ENCODE measurements at places on chromosomes 3 and 15.

- DNase-seq = no peak
Measured at GRCh38 chr3:116032176-116032575, 408.9 kb downstream of the GAP43 start.

- no peak for DNase-seq
Measured at GRCh38 chr3:138296639-138297038, 33.0 kb downstream of the NME9 start.

- DNase-seq = peak; percentile 81
Measured at GRCh38 chr3:42012935-42013690, 51.2 kb upstream of the ULK4 start.

DNA sequence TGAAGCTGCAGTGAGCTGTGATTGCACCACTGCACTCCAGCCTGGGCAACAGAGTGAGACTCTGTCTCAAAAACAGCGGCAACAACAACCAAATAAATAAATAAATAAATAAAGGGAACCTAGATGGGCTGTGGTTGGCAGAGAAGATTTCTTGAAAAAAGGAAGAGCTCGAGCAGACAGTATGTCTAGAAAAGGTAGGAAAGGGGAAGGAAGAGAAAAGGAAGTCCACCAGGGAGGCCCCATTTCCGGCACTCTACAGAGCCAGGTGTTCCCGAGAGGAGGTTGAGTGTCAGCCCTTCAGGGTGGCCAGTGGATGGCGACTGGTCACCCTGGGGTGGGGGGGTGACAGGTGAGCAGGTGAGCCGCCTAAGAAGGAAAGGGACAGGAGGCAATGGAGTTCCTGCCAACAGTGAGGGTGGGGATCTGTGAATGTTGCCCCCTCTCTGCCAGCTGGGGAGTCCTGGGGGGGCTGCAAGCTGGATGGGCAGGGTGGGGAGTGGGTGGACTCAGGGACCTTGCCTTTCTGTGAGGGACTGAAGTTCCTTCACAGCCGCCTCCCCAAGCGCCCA lies 14.8 kb downstream of the PAQR5 start:
- DNase-seq = no peak

GRCh38 chr3:147390589-147391569 lies 15.5 kb downstream of the ZIC4 start:
- DNase-seq = no peak

GRCh38 chr3:50554553-50554952 lies 13.0 kb downstream of the C3orf18 start:
- no peak for DNase-seq

DNA sequence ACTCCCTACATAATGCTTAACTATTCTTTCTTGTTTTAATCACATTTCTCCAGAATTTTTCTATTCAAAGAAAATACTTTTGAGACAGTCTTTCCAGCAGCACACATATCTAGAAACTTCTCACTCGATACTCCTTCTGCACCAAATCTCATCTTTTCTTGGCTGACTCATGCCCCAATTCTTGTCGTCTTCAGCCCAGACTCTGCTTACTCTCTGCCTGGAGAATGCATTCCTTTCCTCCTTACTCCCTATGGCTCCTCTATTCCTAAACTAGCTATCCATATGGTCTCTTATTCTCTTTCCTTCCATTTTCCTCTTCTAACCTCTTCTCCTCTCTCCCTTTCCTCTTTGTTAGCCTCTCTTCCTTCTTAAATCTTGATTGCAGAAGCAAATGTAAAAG lies 158.7 kb downstream of the GBE1 start:
- no peak for DNase-seq

GRCh38 chr15:92074101-92074500 lies 220.6 kb downstream of the SLCO3A1 start:
- DNase-seq = no peak

GRCh38 chr15:85280203-85280602 lies 100.2 kb upstream of the AKAP13 start:
- no peak for DNase-seq

GRCh38 chr3:48399387-48400172 lies 27.6 kb downstream of the FBXW12 start:
- no peak for DNase-seq

DNA sequence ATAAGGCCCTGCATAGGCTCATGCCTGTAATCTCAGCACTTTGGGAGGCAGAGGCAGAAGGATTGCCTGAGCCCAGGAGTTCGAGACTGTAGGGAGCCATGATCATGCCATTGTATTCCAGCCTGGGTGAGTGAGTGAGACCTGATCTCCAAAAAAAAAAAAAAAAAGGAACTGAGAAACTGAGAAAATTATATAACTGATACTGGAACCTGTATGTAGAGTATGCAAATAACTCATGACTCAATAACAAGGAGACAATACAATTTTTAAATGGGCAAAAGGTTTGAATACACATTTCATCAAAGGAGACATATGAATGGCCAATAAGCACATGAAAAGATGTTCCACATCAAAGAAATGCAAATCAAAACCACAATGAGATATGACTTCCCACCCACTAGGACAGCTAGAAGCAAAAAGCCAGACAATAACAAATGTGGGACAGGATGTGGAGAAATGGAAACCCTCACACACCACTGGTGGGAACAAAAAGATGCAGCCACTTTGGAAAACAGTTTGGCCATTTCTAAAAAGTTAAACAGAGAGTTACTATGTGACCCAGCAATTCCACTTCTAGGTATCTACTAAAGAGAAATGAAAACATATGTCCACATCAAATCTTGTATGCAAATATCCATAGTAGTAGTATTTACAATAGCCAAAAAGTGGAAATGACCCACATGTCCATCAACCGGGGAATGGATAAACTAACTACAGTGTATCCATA lies 70.7 kb downstream of the IQSEC1 start:
- DNase-seq = no peak

- DNase-seq = no peak
Measured at GRCh38 chr3:57816471-57817095, 60.5 kb downstream of the SLMAP start.

GRCh38 chr3:107373896-107374295 lies 3.3 kb upstream of the CCDC54 start:
- no peak for DNase-seq

GRCh38 chr3:2880218-2880756 lies 229.9 kb downstream of the IL5RA start:
- DNase-seq = no peak

DNA sequence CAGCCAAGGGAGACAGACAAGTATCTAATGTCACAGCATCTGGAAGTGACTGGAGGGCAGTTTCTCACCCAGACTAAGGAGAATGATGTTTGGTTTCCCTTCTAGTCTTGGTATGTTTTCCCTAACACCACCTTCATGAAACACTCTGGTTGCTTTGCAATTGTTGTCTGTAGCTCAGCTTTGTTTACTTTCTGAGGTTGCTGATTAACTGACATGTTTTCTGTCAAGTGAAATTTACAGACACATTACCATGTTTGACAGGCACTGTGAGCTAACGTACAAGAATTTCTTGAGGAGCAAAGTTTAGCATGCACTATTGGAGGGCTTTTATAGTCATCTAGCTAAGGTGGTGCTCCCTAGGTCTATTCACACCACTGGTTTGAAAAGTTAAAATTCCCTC lies 131.6 kb upstream of the NECTIN3 start:
- no peak for DNase-seq

GRCh38 chr15:68325726-68326125 lies 48.2 kb downstream of the FEM1B start:
- DNase-seq = no peak

DNA sequence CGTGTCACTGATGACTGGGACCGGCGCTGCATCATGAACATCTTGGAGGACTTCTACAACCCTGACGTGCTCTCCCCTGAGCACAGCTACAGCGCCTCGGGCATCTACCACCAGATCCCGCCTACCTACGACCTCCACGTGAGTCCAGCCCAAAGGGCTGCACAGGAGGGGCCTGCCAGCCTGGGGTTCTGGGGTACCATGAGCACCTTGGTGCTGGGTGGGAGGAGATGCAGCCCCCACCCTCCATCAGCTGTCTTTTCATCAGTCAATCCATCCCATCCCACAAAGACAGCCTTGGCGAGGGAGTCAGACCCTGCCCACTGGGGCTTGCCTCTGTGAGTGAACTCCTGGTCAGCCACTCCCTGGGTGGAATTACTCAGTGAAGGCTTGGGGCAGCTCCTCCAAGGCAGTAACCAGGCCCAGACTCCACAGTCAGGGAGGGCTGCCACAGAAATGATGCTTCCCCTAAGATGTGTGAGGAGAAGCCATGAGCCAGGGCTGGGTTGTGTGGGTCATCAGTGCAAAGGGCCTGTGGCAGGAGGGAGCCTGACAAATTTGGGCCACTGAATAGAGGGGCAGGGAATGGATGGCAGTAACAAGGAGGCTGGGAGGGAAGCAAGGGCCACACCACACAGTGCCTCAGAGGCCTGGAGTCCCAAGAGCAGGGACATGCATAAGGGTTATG lies 47.9 kb downstream of the SEMA3G start:
- no peak for DNase-seq

- DNase-seq = no peak
Measured at GRCh38 chr15:22866079-22866478, 27.6 kb downstream of the NIPA2 start.

DNA sequence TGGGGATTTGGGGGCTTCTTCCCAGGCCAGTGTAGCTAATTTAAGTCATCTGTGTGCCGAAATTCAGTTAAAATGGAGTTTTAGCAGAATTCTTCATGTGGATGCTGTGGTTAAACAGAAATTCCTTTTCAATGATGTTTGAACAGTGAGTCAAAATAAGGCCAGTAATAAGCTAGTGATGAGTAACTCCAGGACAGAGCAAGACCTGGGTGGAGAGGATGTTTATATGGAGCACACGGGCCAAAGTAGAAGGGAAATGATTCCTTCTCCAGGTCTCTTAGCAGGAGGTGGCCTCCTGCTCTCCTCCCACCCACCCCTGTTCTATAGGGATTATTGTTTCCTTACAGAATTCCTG lies 31.9 kb upstream of the UACA start:
- DNase-seq = peak; percentile 82

DNA sequence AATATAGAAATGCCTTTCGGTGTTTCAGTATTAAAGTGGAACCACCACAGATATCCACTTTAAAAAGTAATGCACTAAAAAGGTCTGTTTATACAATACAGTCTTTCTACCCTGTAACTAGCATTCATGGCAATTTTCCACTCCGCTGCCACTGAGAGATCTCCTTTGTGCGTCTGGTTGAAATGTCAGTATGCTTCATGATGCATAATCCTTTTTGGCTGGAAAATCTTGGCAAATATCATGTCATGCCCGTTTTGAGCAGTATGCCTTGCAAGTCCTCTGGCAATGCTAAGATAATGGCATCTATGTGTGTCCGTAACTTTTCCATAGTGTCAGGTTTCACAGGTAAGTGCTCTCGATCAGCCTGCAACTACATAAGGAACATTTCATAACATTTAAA lies 30.8 kb upstream of the ARF4 start:
- DNase-seq = no peak

- DNase-seq = no peak
Measured at GRCh38 chr15:82143390-82144385, 97.9 kb upstream of the MEX3B start.

DNA sequence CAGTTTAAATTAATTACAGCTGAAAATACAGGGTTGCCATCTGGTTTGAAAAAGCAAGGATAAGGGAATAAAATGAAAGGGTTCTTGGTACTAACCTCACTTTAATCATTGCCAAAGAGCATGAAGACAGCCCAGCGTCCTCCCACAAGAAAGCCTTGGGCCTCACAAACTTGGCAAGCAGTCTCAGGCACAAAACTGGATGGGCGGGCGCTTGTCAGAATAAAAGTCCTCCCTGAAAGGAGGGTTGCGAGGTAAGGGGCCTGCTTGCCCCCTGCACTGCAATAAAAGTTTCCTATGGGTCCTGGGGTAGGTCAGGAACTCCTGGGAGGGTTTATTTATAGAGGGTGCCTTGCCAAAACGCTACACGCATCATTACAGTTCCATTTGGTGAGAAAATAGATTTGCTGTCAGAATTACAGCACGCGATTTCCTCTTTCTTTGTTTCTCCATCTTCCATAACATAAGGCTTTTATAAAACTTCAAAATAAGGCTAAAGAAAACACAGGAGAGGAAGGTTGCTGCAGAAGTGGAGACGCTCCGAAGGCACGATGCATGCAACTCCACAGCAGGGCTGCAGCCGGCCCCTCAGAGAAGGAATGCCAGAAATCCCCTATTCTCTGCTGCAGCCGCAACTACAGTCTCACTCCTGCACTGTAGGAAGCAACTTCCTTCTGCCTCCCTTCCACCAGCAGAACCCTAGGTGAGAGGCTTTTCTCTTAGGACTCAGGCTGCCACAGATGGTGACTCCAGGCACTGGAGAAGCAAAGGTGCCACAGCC lies 61.3 kb downstream of the VGLL4 start:
- no peak for DNase-seq

GRCh38 chr15:78691851-78692421 lies 50.9 kb upstream of the CHRNB4 start:
- DNase-seq = no peak
